HCT116 (cell line): ENCODE measurements at places on chromosomes 16 and 17. TPM values are rescaled to one million over a fixed set of nuclear protein-coding genes. Genes with fewer than 3 reads are reported as not detected.
A peak's percentile ranks its signal among the peaks of the same experiment; 100 is the strongest.

DNA sequence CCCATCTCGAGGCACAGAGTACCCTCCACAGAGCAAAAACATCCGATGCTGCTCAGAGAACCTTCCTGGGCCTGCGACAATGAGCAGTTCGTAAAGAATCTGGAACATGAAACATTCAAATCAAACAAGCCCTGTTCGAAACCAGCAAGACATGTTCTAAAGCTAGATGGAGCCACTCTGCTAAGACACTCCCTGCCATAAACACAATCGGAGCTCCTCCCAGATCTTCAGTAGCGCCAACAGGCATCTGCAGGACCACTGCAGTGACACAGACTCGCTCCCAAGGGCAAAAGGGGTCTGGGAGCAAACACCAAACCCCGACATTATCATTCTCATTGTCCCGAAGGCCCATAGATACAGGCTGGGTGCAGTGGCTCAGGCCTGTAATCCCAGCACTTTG, 108.7 kb downstream of the ZFHX3 start:
- no peak for DNase-seq
- no peaks in the 10 kb centered on the region for H3K36me3 ChIP-seq
- no peak overlapping the region for H3K4me3 ChIP-seq
- no peak overlapping the region for H3K27ac ChIP-seq
- H3K27me3 ChIP-seq, result no peaks in the 10 kb centered on the region

Gene CIBAR2
- total RNA-seq, result 0.27 TPM

Gene MAP3K14
- total RNA-seq, result 16.4 TPM

- no peaks in the 10 kb centered on the region for H3K36me3 ChIP-seq
- no peaks in the 10 kb centered on the region for H3K27me3 ChIP-seq
- H3K4me1 ChIP-seq, result peaks cover 30% of the 10 kb centered on the region
- DNase-seq, result no peak
- H3K4me3 ChIP-seq, result peak overlapping the region; percentile 13; the same call in 1 of the 2 replicates
These were observed 5.9 kb upstream of the WDR81 start for GRCh38 chr17:1718362-1719165.

- H3K36me3 ChIP-seq, result no peaks in the 10 kb centered on the region
- DNase-seq, result no peak
- no peak overlapping the region for H3K4me3 ChIP-seq
- H3K27me3 ChIP-seq, result no peaks in the 10 kb centered on the region
- H3K27ac ChIP-seq, result no peak overlapping the region
These were observed 52.2 kb downstream of the BAHCC1 start for GRCh38 chr17:81447331-81447933.

Gene IL34
- not detected for total RNA-seq

- H3K4me3 ChIP-seq, result no peak overlapping the region
- DNase-seq, result peak; percentile 18
- H3K36me3 ChIP-seq, result peaks cover 5% of the 10 kb centered on the region
- H3K4me1 ChIP-seq, result no peaks in the 10 kb centered on the region
These were observed 56.9 kb downstream of the CYB5D2 start for GRCh38 chr17:4199818-4200402.

Gene EXOC7
- total RNA-seq, result 114 TPM

Gene FGF11
- 6.1 TPM for total RNA-seq

DNA sequence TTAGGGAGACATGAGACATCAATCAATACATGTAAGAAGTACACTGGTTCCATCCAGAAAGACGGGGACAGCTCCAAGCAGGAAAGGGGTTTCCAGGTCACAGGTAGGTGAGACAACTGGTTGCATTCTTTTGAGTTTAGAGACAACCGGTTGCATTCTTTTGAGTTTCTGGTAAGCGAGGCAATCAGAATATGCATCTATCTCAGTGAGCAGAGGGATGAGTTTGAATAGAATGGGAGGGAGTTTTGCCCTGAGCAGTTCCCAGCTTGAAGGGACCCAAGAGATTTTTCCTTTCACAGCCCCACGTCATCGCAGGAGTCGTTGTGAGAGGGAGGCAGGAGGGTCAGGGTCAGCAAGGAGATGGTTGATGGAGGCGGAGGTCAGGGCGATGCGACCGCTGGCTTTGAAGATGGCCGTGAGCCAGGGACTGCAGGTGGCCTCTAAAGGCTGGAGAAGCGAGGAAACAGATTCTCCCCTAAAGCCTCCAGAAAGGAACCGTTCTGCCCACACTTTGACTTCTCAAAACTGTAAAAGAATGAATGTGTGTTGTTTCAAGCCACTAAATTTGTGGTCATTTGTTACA, 36.5 kb downstream of the IRF8 start:
- H3K27ac ChIP-seq, result no peak overlapping the region
- no peak overlapping the region for H3K4me3 ChIP-seq
- no peak for DNase-seq
- no peaks in the 10 kb centered on the region for H3K36me3 ChIP-seq

GRCh38 chr16:57134982-57135381, 42.6 kb downstream of the CPNE2 start:
- H3K4me3 ChIP-seq, result no peak overlapping the region
- no peaks in the 10 kb centered on the region for H3K36me3 ChIP-seq
- no peaks in the 10 kb centered on the region; the same call in 1 of the 2 replicates for H3K4me1 ChIP-seq
- H3K27me3 ChIP-seq, result no peaks in the 10 kb centered on the region

Gene CDRT15L2
- not detected for total RNA-seq

- H3K36me3 ChIP-seq, result peaks cover 12% of the 10 kb centered on the region
- no peaks in the 10 kb centered on the region for H3K27me3 ChIP-seq
- H3K4me1 ChIP-seq, result peaks cover 69% of the 10 kb centered on the region
These were observed 1.4 kb upstream of the UNK start for GRCh38 chr17:75783069-75783783.

DNA sequence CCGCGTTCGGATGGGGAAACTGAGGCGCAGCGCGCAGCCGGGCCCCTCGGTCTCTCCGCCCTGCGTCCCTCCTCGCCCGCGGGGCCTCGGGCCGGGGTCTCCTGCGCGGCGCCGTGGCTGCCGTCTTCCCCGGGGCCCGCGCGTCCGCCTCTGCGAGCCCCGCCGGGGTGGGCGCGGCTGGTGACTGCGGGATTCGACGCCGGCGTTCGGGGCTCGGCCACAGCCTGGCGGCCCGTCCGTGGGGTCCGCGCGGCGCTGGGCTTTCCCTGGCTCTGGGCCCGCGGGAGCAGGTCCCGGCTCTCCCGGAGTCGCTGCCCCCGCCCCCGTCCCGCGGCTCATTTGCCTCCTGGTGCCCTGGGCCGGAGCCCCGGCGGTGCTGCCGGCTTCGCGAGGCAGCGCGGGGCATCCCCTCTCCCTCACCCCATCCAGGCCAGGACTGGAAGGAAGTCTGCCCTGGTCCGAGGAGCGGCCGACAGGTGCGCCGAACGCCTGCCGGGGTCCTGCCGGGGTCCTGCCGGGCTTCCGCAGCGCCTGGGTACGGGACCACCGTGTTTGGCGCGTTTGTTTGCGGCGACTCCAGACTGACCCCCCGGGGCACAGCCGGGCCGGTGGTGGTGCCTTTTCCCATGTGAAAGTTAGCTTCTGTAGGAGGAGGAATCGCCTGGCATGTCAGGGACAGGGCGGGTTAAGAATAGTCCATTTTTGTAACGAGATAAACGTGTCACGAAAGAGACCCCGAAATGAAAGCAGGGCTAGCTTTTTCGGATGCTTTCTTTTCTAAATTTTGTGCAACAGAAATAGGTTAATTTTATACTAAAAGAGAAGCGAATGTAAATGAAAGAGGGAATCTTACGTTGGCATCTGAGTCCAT, 671 bp downstream of the CHMP6 start:
- H3K4me1 ChIP-seq, result peaks cover 29% of the 10 kb centered on the region
- peak overlapping the region; percentile 88 for H3K27ac ChIP-seq
- H3K36me3 ChIP-seq, result peaks cover 6% of the 10 kb centered on the region
- no peaks in the 10 kb centered on the region for H3K27me3 ChIP-seq
- DNase-seq, result no peak

- no peak overlapping the region for H3K4me3 ChIP-seq
- no peaks in the 10 kb centered on the region for H3K4me1 ChIP-seq
- H3K27ac ChIP-seq, result no peak overlapping the region
These were observed 26.8 kb upstream of the GLG1 start for GRCh38 chr16:74633686-74634085.

DNA sequence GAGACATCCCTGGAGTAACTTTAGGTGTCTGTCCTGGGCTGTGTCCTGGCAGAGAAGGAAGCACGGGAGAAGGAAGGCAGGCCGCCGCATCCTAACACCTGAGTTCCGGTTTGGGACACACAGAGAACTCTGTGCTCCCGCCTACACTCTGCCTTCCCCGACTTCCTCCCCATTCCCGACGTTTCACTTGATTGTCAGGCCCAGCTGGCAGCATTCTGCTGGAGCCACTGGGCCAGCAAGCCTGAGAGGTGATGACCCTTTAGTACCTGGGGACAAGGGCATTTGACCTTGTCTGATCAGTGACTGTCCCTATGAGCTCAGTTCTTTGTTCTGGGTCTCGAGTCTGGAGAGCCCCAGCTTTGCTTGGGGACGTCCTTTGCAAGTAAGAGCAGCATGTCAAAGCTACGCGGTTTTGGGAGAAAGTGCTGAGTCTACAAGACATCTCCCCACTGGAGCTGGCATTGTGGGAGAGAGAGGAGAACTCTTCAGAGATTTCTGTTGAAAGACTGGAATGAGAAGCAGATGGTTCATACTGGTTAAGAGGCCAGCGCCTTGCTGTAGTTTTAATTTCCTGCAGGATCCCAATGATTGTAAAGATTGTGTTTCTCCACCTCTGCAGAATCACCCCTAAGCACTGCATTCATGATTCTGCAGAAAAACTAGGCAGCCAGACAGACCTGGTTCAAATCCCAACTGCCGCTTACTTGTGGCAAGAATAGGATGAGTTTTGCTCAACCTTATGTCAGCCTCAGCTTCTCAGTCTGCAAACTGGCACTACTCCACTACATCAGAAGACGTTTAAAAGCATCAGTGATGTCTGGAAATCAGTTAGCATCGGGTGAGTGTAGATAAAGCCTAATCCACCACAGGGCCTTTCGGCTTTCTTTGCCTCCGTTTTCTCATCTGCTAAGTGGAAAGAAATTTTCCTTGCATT, 20.6 kb downstream of the ABAT start:
- no peak overlapping the region for H3K4me3 ChIP-seq
- no peak for DNase-seq
- H3K27ac ChIP-seq, result no peak overlapping the region
- no peaks in the 10 kb centered on the region for H3K27me3 ChIP-seq
- H3K4me1 ChIP-seq, result no peaks in the 10 kb centered on the region

- H3K27me3 ChIP-seq, result peaks cover 24% of the 10 kb centered on the region
- H3K36me3 ChIP-seq, result no peaks in the 10 kb centered on the region
- no peak for DNase-seq
- H3K27ac ChIP-seq, result no peak overlapping the region
- H3K4me3 ChIP-seq, result no peak overlapping the region
These were observed 140.2 kb downstream of the USP31 start for GRCh38 chr16:23009075-23009474.

DNA sequence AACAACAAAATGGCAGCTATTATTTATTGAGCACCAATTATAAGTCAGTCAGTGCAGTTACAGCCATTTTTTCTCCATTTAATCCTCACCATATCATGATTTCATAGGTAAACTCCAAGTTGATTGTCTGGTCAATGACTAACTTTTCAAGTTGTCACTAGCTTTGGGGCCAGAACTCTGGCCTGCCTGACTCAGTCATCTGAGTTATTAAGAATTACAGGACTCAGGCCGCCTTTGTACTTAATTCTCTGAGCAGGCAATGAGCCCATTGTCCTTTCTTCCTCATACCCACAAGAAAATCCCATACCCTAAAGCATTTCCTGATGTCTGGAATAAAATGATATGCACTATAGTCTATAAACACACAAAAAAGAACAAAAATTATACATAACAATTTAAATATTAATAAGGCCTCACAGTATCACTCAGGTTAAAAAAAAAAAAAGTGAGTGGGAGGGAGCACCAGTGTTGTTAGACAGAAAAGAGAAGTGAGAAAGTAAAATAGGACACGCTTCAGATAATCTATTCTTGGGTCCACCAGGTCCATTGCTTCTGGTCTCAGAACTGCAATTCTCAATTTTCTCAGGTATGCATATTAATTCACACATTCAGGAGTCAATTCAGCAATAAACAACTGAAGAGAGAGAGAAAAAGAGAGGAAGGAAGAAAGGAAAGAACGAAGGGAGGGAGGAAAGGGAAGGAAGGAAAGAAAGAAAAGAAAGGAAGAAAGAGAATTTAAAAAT, 70.2 kb downstream of the SPAG9 start:
- H3K27ac ChIP-seq, result no peak overlapping the region
- DNase-seq, result no peak

GRCh38 chr17:13792314-13792713, 190.6 kb upstream of the HS3ST3A1 start:
- no peak overlapping the region for H3K4me3 ChIP-seq
- H3K27ac ChIP-seq, result no peak overlapping the region
- no peaks in the 10 kb centered on the region for H3K4me1 ChIP-seq
- no peaks in the 10 kb centered on the region for H3K36me3 ChIP-seq

DNA sequence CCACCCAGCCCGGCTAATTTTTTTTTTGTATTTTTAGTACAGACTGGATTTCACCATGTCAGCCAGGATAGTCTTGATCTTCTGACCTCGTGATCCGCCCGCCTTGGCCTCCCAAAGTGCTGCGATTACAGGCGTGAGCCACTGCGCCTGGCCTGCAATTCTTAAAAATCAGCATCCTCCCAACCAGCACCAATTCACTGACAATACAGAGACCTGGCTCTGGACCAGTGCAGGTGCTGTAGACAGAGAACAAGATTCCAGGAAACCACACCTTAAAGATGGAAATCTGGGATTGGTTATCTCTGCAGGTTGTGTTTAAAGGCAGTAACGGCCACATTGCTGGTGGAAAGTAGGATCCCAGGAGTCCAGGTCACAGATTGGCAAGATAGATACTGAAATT, 33.6 kb downstream of the TBC1D3B start:
- no peak overlapping the region for H3K27ac ChIP-seq
- H3K4me3 ChIP-seq, result no peak overlapping the region
- no peak for DNase-seq
- no peaks in the 10 kb centered on the region for H3K4me1 ChIP-seq
- H3K36me3 ChIP-seq, result no peaks in the 10 kb centered on the region
- no peaks in the 10 kb centered on the region for H3K27me3 ChIP-seq

Gene SPNS2
- 1.6 TPM for total RNA-seq

Gene NAT9
- 88.7 TPM for total RNA-seq

- no peaks in the 10 kb centered on the region for H3K27me3 ChIP-seq
- H3K4me3 ChIP-seq, result no peak overlapping the region
- no peaks in the 10 kb centered on the region for H3K36me3 ChIP-seq
- no peaks in the 10 kb centered on the region for H3K4me1 ChIP-seq
- H3K27ac ChIP-seq, result no peak overlapping the region
- no peak for DNase-seq
These were observed 16.2 kb downstream of the DYNLRB2 start for GRCh38 chr16:80557037-80557436.

DNA sequence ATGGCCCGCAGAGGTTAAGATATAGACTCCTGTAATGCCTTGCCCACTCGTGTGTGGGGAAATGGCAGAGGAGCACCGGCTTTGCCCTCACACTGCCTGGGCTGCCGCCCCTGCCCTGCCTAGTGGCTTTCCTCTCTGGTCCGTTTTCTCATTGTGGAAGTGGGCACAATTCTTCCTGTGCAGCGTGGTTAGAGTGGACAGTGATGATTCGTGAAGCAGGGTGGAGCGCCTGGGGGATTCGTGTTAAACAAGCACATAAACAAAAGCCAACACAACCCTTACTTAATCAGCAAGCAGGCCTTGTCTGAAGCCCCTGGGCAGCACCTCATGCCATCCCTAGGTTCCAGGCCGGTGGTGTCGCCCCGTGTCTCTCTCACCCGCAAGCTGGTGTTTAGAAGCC, 269.7 kb downstream of the SEC14L1 start:
- H3K36me3 ChIP-seq, result no peaks in the 10 kb centered on the region
- H3K4me1 ChIP-seq, result peaks cover 36% of the 10 kb centered on the region; the same call in 1 of the 2 replicates
- DNase-seq, result no peak
- no peaks in the 10 kb centered on the region for H3K27me3 ChIP-seq

Gene OR3A3
- not detected for total RNA-seq
